Right ventricle myocardium inferior (tissue), 1 donor: ENCODE measurements at places on chromosomes 3 and 15. TPM values are rescaled to one million over a fixed set of nuclear protein-coding genes. Genes with fewer than 3 reads are reported as not detected.

DNA sequence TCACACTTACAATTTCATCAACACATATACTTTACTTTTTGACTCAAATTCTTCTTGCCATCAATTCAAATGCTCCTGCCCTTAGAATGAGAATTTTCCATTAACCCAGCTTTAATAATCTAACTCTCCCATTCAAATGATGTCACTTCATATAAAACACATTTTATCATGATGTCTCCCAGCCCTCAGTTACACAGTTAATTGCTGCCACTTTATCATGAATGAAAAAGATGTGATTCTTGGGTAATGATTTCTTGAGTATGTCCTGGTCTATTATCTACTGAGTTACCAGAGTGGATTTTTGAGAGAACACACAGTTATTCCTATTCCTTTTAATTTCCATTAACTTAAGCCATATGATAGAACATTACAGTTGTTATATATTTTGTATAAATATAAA, 7.6 kb downstream of the AGTR1 start:
- no peak for DNase-seq

DNA sequence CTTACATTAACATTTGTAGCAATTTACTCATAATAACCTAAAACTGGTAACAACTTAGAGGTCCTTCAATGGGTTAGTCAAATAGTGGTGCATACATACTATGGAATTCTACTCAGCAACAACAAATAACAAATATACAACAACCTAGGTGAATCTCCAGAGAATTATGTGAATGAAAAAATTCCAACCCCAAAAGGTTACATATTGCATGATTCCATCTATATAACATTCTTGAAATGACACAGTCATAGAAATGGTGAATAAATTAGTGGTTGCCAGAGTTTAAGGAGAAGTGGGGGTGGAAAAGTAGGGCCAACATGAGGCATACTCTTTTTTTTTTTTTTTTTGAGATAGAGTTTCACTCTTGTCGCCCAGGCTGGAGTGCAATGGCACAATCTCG, 12.7 kb upstream of the SNTN start:
- DNase-seq: no peak

DNA sequence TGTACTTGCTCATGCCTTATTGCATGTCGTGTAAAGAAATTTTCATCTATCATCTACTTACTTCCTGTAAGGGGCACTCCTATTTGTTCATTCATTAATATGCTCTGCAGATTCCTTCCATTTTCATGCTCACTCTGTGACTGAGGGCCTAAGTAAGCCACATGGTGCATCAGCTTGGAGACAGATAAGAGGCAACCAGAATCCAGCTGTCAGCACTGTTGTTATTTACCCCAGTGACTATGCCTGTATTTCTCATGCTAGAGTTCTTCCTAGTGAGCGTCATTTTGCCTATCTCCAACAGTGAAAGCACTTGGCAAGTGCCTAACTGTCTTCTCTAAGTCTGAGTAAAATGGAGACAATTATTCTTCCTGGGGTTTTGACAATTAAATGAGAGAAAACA, 124.8 kb upstream of the ABI3BP start:
- DNase-seq: no peak

- no peak for DNase-seq
These were observed 713.1 kb downstream of the SI start for GRCh38 chr3:164365242-164365641.

DNA sequence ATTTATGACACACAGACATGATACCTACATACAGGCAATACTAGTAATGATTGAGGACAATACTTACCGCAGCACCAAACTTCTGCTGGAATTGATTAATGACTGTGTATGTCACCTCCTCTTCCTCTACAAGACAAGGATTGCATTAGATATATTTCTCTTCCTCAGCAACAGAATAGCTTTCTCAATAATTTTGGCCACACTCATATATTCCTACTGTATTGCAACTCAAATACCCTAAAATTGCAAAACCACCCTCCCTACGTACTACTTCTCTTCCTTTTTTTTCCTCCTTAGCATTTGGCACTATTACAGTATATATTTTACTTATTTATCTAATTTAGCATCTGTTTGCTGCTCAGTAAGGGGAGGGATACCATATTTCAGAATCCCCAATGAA, 14.8 kb downstream of the EXD1 start:
- DNase-seq: no peak

GRCh38 chr15:42498212-42499068, 3.0 kb downstream of the SNAP23 start:
- DNase-seq: no peak

- no peak for DNase-seq
These were observed 25.2 kb downstream of the SNAPC5 start for GRCh38 chr15:66472176-66472999.

DNA sequence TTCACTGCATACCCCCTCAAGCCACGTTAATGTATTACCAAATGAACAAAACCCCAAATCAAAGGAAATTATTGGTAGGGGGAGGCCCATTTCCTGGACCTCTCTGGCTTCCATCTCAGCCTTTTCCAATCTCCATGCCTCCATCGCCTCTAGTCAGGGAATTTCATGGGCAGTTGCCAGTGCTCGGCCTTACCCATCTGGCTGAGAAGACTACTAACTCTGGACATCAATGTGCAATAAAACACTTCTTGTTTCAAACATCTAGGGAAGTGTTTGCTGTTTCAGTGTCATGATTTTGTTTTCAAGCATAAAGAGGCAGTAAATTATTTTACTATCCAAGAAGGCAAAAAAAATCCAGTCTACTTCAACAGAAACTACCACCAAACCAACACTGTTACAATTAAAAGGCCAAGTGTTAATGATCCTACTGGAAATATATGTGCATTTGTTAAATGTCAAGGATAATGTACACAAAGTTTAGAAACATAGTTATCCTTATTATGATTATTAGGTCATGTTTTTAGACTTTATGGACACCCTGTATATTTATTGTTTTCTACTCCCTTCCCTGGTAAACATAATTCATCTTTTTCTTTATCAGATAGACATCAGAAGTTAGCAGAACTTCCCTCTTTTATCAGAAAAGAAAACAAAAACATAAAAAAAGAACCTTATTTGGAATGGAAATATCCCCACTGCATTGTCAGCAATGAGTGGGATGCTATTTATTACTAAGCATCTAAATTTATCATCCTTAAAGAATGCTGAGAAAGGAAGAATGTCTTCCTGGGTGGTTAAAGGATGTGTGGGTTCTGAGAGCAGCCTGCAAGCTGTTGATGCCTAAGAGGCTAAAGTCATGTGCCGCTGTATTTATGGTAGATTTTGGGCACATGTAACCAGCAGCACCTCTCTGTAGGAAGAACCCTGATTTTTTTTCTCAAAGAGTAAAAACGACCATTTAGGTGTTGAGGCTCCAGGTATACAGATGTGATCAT, 15.2 kb downstream of the LDHAL6B start:
- DNase-seq: peak; percentile 34

DNA sequence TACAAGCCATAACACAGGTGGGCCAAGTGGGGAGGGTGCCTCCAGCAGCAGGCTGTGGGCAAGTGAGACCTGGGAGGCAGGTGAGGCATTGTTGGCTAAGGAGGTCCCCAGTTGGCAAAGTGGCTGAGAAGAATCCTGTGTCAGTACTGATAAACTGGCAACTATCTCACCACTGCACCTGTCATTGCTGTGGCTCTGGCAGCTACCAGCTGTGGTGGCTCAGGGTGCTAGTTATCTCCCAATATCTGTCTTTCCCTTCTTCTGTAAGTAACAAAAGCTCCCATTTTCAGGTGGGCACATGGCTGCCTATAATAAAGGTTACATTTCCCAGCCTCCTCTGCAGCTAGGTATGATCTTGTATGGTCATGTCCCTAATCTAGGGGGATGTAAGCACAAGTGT, 80.6 kb upstream of the RNF7 start:
- DNase-seq: no peak

DNA sequence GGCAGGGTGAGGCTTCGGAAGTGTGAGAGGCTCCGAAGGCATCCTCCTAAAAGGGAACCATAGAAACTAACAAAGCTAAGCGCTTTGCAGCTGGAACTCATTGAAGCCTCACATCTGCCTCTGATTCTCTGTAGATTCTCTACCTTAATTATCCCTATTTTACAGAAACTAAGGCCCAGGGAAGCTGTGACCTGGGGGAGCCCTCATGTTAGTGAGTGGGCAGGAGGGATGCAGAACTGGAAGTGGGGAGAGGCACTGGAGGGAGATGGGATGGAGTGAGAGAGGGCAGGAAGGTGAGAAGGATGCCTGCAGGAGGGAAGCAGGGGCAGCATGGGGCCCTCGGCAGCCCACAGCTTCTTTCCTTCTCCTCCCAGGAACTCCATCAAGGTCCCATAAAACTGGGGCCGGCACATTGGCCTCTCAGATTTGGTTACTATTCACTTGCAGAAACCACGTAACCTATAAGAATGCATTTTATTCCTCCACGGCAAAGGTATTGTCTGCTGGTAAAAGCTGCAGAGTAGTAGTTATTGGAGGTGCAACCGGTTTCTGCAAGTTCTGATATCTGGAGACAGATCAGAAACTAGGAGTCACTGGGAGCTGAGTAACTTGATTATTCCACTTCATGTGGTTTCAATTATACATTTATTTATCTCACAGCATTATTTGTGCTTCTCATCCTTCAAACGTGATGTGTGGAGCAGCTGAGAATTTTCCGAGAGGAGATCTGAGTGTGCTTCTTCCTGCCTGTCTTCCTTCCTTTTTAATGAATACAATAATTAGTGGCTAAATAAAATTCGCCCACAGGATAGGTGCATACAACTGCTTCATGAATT, 24.0 kb upstream of the CHCHD6 start:
- DNase-seq: no peak

DNA sequence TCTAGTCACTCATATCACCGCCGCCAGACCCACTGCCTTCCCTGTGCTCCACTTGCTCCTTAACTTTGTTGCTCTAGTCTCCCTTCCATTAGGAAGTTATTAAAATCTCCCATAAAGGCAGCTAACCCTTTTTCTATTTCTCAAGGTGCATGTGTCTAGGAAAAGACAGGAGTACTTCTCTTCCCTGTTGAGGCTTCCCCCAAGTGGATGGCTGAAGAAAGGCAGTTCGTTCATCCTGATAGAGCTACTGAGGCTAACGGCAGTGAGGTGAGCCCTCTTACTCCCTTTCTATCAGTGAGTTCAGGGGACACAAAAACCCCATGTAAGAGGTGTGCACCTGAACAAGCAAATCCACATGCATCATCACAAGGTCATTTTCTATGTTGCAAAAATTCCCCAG, 397.8 kb downstream of the IGSF11 start:
- no peak for DNase-seq

- no peak for DNase-seq
These were observed 66.7 kb upstream of the TNIK start for GRCh38 chr3:171526869-171527268.

GRCh38 chr3:154018100-154018696, 103.0 kb upstream of the ARHGEF26 start:
- DNase-seq: no peak

DNA sequence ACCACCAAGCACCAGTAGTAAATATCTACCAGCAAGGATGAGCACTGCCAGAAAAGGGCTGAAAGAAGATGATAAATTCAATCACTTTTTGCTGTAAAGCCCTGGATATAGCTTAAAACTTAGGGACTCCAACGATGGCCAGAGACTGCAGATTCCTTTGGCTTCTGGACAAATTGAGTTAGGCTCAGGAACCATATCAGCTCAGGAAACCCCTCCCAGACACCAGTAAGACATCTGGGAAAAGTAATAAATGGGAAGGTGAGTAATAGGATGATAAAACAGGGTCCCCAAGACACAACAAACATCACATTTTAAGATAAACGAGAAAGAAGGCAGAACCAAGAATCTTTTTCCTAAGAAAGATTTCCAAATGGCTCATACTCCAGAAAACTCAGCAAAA, 65.0 kb downstream of the ANP32A start:
- no peak for DNase-seq

GRCh38 chr15:101841656-101842055, 29.7 kb downstream of the OR4F15 start:
- no peak for DNase-seq

- DNase-seq: no peak
These were observed 59.1 kb downstream of the TRIM71 start for GRCh38 chr3:32876920-32877319.

GRCh38 chr3:20680990-20681628, 495.1 kb upstream of the SGO1 start:
- DNase-seq: no peak

DNA sequence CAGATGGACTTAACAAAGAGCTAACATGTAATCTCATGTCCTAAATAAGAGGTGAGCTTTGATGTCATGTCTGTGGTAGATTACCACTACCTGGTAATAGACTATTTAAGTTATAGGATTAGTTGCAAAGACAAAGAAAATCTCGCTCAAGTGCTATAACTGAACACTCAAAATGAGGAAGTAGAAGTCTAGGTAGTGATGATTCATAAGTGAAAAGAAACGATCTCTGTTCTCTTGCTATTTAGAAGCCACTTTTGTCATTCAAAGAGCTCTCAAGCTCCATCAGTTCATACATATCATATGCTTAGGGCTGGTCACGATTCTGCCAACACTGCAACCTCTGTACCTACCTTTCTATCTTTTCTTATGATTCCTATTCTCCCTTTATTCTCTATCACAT, 110.9 kb downstream of the EDEM1 start:
- DNase-seq: no peak

GRCh38 chr15:86317384-86317740, 237.7 kb downstream of the AGBL1 start:
- DNase-seq: no peak

DNA sequence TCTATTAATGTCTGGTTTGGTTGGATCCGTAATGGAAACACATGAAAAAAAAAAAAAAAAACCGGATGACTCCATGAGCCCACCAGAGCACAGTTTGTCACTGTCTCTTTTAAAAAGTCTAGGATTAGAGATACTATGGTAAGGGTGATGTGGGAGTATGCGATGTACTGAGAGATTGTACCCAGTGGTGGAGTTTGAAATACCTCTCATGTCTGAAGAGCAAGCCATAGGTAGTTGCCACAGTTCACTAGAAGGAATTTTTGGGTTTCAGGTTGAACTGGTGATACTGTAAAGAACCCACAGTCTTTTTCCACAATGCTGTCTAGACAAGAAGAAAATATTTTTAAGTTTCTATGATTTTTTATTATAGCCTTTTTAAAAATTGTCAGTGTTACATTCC, 132.9 kb downstream of the KLHL25 start:
- no peak for DNase-seq

The GOLGA8K gene
- not detected for total RNA-seq

The TSC22D2 gene
- total RNA-seq: 19.8 TPM

The ST6GAL1 gene
- total RNA-seq: 77.1 TPM

The MYO1E gene
- total RNA-seq: 37.6 TPM

The SMCO1 gene
- 78.6 TPM for total RNA-seq

The SNRPN gene
- 408 TPM for total RNA-seq

The MFN1 gene
- 64.5 TPM for total RNA-seq

The GABRG3 gene
- not detected for total RNA-seq

The IFT122 gene
- 19.7 TPM for total RNA-seq

The STRA6 gene
- total RNA-seq: not detected

The NANOGP8 gene
- total RNA-seq: not detected

The CPLX3 gene
- total RNA-seq: 2.8 TPM

The CPB1 gene
- not detected for total RNA-seq
